Left renal pelvis (tissue), 4 donors: ENCODE measurements at places on chromosomes 12 and 14. TPM values are rescaled to one million over a fixed set of nuclear protein-coding genes. Genes with fewer than 3 reads are reported as not detected.

GRCh38 chr12:64082116-64082515, 140.0 kb downstream of the KICS2 start:
- no peak for DNase-seq

DNA sequence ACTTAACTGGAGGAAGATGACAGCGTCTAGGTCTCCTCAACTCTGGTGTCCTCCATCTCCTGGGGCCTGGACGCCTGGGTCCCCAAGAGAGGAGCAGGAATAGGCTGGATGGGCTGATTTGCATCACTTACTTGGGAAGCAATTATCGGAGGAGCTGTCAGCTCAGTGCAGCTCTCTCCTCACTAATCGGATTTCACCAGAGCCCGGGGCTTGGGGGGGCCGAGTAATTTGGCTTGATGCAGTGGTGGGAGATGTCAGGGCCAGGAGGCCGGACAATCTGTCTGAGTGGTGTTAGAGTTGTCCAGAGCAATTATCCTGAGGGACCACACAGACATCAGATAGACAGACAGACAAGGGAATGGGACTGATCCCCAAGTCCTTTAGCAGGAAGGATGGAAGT, 4.6 kb upstream of the SMUG1 start:
- DNase-seq: no peak

DNA sequence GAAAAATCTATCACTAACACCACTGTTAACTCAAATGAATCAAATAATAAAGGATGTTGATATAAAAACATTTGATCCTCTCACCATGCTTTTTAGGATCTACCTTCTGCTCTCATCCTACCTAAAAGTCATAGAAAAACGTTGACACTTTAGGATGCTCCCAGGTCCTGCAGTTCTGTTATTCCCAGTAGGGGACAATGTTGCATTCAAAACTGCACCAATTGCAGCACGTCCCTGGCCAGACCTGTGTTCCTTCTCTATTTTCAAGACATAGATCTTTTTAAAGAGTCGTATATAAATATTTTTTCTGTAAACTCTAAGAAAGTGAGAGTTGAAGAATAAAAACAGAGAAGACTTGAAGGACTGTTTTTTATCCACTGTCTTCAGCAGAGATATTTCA, 8.8 kb downstream of the AICDA start:
- no peak for DNase-seq

GRCh38 chr12:108505129-108505528, 9.9 kb upstream of the FICD start:
- no peak for DNase-seq

DNA sequence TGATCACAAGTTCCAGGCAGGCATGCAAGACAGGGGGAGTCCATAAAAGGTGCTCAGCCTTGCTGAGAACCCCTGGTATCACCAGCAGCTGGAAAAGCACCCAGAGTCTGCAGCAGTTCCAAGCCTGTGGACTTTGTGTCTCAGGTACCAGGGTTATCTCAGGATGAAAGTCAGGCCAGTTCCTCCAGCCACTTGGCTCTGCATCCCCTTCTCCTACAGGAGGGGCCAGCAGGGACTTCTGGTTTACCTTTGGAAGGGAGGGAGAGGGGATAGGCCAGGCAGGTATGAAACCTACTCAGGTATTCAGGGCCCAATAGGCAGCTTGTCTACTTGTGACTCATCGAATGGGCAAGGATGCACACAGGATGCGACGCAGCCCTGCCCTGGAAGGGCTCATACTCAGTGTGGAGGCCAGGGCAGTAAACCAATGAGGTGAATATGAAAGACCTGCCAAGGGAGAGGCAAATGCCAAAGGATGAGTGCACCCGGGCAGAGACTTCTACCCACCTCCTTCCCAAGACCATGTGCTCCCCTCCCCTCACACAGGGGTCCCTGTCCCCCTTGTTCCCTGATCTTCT, 148.2 kb downstream of the SLC38A6 start:
- no peak for DNase-seq

- no peak for DNase-seq
Observed at GRCh38 chr12:42002563-42002962, 142.1 kb downstream of the GXYLT1 start.

- no peak for DNase-seq
Observed at GRCh38 chr12:101777978-101778377, 38.7 kb upstream of the SYCP3 start.

- DNase-seq: no peak
Observed at GRCh38 chr12:118743896-118744700, 237.2 kb upstream of the SRRM4 start.

GRCh38 chr12:47939009-47939601, 24.3 kb upstream of the TMEM106C start:
- DNase-seq: no peak

DNA sequence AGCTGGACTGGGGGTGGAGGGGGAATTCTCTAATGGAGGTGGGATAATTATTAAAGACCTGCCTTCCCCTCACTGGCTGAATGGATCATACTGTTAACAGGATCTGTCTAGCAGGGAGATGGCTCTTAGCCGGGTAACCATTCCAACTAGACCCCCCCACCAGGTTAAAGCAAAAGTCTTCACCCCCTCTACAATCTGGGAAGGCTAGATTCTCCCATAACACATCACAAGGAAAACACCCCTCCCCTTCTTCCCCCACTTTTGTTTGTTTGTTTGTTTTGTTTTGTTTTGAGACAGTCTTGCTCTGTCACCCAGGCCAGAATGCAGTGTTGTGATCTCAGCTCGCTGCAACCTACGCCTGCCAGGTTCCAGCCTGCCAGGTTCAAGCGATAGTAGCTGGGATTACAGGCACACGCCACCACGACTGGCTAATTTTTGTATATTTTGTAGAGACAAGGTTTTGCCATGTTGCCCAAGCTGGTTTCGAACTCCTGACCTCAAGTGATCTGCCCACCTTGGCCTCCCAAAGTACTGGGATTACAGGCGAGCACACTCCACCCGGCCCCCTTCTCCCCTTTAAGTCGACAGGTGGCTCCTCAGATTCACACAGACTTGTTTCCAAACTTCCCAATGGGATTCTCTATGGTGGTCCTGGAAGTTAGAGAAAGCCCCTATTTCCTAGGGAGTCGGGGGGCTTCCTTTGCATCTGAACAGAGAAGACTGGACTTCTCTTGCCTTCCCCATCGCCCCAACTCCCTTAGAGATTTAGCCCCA, 3.5 kb upstream of the BAZ2A start:
- no peak for DNase-seq

DNA sequence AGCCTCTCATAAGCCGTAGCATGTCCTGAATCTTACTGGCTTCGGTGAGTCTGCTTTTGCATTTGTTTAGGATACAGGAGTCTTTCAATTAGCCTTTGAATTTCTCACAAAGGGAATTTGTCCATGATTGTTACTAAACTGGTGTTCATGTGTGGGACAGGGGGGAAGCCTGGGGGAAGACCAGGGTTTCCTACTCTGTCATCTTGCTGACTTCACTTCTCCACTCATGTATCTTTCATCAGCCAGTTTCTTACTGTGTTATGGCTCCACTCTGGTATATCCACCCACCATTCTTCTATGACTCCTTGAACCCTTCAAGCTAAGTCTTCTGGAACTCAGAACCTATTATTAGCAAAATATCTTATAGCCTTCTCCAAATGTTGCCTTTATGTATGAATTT, 31.7 kb upstream of the A2M start:
- no peak for DNase-seq

The DYRK2 gene
- 27.6 TPM for polyA plus RNA-seq

The IFT81 gene
- 52.2 TPM for polyA plus RNA-seq

The PARPBP gene
- 14.4 TPM for polyA plus RNA-seq

The FZD10 gene
- 1.4 TPM for polyA plus RNA-seq

The LMNTD1 gene
- polyA plus RNA-seq: not detected

The DEGS2 gene
- 5.9 TPM for polyA plus RNA-seq
